Ureter (tissue), 1 donor: ENCODE measurements at places on chromosomes 7 and 10. TPM values are rescaled to one million over a fixed set of nuclear protein-coding genes. Genes with fewer than 3 reads are reported as not detected.

GRCh38 chr7:24730018-24730369, 27.3 kb downstream of the GSDME start:
- DNase-seq, result no peak

- no peak for DNase-seq
Observed at GRCh38 chr7:142104550-142105527, 6.7 kb upstream of the MGAM2 start.

- DNase-seq, result no peak
Observed at GRCh38 chr7:7257899-7258692, 75.8 kb downstream of the C1GALT1 start.

GRCh38 chr7:46630031-46630430, 709.0 kb upstream of the IGFBP3 start:
- no peak for DNase-seq

Gene PON1
- total RNA-seq, result not detected

Gene CACUL1
- 66.0 TPM for total RNA-seq

GRCh38 chr10:32268788-32269187, 78.2 kb downstream of the EPC1 start:
- DNase-seq, result no peak

DNA sequence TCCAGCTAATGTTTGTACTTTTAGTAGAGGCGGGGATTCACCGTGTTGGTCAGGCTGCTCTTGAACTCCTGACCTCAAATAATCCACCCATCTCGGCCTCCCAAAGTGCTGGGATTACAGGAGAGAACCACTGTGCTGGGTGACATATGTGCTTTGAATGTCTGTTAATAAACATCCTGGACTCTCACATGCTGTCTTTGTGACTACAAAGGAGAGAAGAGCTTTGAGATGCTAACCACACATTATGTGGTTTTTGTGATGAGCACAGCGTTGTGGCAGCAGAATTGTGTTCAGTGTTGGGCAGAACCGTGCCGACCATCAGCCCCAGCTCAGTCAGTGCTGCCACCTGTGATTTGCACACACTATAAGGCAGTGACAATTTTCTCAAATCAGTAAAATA, 500.1 kb upstream of the KLF6 start:
- no peak for DNase-seq

Gene LGI1
- total RNA-seq, result 1.1 TPM

Gene OPN4
- not detected for total RNA-seq

Gene CFAP70
- 6.3 TPM for total RNA-seq

Gene SPDYE2
- 0.52 TPM for total RNA-seq

- peak; percentile 75 for DNase-seq
Observed at GRCh38 chr7:151694828-151695580, 175.3 kb upstream of the RHEB start.

- DNase-seq, result no peak
Observed at GRCh38 chr7:64849250-64849923, 53.7 kb upstream of the ZNF273 start.

DNA sequence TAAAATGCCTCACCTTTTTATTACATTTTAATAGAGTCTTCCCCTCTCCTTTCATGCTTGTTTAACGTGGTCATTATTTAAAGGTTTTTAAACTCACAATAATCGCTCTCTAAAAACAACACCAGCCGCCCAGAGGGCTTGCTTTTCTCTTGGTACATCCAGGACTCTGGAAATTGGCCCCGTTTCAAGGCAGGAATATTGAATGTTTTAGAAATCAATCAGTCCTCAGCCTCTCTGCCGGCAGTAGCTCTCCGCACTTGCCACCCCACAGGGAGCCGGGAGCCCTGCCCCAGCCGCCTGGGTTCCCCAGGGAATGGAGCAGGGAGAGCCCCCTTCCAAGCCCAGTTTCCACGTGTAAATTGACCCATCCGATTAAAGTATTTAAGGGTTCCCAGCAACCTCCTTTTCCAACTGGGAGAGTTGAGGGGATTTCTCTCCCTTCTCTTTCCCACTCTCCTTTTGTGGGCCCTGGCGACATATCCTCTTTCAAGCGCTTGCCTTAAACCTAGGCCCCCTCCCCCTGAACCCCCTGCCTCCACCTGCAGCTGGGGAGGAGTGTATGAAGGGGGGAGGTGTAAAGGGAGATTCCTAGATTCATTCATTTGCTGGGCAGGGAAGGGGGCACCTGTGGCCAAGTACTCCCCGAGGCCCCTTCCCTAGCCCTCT, 1.9 kb downstream of the FGF8 start:
- DNase-seq, result no peak

Gene C10orf90
- total RNA-seq, result not detected

- DNase-seq, result no peak
Observed at GRCh38 chr7:95915731-95916130, 143.4 kb downstream of the DYNC1I1 start.

GRCh38 chr7:11804621-11805020, 27.4 kb downstream of the THSD7A start:
- no peak for DNase-seq

- no peak for DNase-seq
Observed at GRCh38 chr7:25311346-25311745, 83.1 kb upstream of the NPVF start.

- DNase-seq, result no peak
Observed at GRCh38 chr10:3872712-3873329, 87.8 kb upstream of the KLF6 start.

GRCh38 chr7:148882192-148882591, 1.9 kb downstream of the EZH2 start:
- DNase-seq, result no peak

- DNase-seq, result no peak
Observed at GRCh38 chr7:107105591-107106245, 61.2 kb downstream of the PRKAR2B start.
